ENCODE measurements at places on chromosomes 1 and 21.
A peak's percentile ranks its signal among the peaks of the same experiment; 100 is the strongest.

DNA sequence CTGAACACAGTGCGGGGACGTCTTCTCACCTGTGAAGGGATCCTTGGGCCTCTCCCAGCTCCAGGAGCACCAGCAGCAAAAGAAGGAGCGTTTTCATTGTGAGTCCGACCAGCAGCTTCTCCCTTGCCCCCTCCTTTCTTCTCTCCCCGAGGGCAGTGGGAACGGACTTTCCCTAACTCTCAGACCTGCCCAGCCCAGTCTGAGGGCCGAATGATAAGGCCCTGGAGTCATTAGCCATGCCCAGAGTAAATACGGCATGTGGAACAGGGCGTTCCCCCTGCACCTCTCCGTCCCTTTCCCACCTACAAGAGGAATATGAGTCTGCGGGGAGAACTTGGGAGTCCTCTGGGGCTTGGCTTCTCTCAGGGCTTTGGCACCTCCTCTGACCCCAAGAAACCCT, at the start of gene CTSE:
CTSE (minus strand) TSS at position 201 of the 400 bp plus-strand sequence; CDS start at position 97, 104 bp downstream.
- DNase-seq, result no peak

GRCh38 chr1:28343405-28343804, 14.6 kb downstream of the MED18 start:
- DNase-seq, result peak; percentile 53

- DNase-seq, result no peak
Observed at GRCh38 chr1:50487725-50488124, 64.5 kb upstream of the DMRTA2 start.

- no peak for DNase-seq
Observed at GRCh38 chr1:69534829-69535228, 32.9 kb upstream of the LRRC7 start.

DNA sequence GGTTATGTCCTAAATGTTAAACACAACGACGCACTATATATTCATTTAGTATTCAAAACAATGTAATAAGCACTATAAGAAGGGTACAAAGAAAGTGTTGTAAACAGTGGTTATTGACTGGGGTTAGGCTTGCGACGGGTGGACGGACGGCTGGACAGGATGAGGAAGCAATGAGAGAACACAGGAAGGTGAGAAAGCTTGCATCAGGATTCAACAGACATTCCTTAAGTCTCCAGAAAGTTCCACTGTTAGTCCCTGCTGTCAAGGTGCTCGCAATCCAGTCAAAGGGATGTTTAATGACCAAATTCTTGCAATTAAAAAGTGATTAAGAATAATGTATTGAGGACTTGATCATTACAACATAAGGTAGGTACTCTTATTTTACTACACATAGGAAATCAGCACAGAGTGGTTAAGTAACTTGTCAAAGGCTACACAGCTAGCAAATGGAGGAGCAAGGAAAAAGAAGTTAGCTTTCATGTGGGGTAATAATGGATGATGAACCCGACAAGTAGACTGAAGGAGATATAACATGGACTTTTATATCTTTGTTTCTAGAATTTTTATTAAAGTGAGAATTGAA, 994 bp upstream of the ACBD6 start:
- DNase-seq, result no peak

DNA sequence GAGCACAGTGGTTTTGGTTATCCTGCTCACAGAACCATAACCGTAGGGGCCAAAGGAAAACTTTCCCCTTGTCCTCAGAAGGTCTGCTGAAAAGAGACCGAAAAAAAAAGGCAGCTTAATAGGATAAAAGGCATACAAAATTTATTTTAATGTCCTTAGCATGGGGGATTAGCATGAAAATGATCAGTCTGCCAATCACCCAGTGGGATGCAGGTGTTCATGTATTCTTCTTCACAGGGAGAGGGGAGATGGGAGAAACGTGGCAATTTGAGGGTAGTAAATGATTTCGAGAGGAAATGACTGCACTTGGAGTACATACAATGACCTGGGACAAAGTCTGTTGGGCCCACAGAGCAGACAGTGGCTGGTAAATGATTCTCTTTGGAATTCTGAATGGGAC, 194.0 kb downstream of the AJAP1 start:
- DNase-seq, result no peak

- no peak for DNase-seq
Observed at GRCh38 chr1:6880951-6881690, 95.9 kb downstream of the CAMTA1 start.
